Activated T-cell treated with anti-CD3 and anti-CD28 coated beads, Interleukin-2, amount 50 U/mL, for 4 hours (primary cell): ENCODE measurements at places on chromosomes 11 and 22. TPM values are rescaled to one million over a fixed set of nuclear protein-coding genes. Genes with fewer than 3 reads are reported as not detected.

The RFPL1 gene
- not detected for total RNA-seq

The HORMAD2 gene
- not detected for total RNA-seq

The MTA2 gene
- total RNA-seq, result 220 TPM

The UPK3A gene
- not detected for total RNA-seq

The TBX10 gene
- total RNA-seq, result not detected

The TEAD1 gene
- total RNA-seq, result 0.90 TPM

The FAM227A gene
- total RNA-seq, result 0.86 TPM

The KIF18A gene
- 4.0 TPM for total RNA-seq

The FOLR3 gene
- not detected for total RNA-seq

The XKR3 gene
- total RNA-seq, result not detected

The OR52E8 gene
- not detected for total RNA-seq

The RFPL3 gene
- not detected for total RNA-seq

The TBC1D22A gene
- 29.9 TPM for total RNA-seq

The PRR33 gene
- total RNA-seq, result 0.20 TPM

The HOATZ gene
- total RNA-seq, result not detected

The LRRN4CL gene
- total RNA-seq, result 0.30 TPM
